ENCODE measurements at places on chromosomes 2 and 18. TPM values are rescaled to one million over a fixed set of nuclear protein-coding genes. Genes with fewer than 3 reads are reported as not detected.

- DNase-seq: peak; percentile 41
Observed at GRCh38 chr18:24600076-24600654, 139.7 kb downstream of the HRH4 start.

DNA sequence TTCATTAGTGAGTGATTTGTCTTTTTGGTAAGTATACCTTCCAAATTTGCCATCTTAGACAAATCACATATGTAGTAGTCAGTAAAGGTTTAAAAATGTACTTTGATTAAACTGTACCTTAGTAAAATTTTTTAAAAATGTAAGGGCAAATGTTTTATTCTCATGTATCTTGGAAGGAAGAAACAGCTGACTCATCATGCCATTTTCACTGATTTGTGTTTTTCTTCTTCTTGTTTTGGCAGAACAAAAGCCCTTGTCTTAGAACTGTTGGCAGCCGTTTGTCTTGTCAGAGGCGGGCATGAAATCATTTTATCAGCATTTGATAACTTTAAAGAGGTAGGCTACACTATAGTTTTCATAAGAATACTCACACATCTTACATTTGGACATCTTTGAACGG lies 136.5 kb downstream of the PRPF40A start:
- no peak for DNase-seq

Gene SP140
- polyA plus RNA-seq: 0.24 TPM

DNA sequence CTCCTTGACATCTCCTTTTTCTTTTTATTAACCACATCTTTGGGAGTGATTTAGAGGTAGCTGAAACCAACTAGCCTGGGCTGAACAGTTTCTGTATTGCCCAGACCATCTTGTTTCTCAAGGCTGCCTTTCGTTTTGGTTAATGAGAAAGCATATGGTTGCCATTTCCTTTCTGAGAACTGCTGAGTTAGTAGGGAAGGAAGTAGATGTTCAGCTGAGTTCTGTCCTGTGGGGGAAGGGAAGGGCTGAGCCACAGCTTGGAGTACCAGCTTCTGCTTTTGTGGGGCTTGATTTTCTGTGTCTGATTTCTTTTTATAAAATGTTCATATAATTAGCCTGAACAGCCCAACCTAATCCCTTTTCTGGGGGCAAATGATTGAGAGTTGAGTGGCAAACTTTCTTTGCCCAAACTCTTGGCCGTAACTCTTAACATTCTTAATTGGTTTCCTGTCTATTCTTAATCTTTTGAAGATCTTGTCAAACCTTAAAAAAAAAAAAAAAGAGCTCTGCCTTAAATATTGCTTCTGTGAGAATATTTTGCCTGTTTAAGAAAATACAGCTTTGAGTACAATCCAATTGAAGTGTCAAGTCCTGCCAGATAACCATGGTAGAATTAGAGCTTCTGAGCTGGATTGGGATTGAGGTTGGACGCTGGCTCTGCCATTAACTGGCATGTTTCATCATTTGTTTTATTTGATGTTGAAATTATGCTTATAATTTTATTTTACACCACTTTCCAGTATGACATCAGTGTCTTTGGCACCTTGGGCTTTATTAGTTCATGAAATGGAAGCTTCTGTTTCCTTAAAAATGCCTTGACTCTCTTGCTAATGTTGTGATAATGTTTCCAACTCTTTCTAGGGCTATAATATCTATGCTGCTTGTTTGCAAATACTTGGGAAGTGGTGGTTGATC lies 1.9 kb upstream of the NABP1 start:
- DNase-seq: no peak

GRCh38 chr2:162198239-162198638 lies 45.0 kb downstream of the FAP start:
- DNase-seq: no peak

GRCh38 chr2:69299772-69300516 lies 87.1 kb downstream of the GFPT1 start:
- DNase-seq: no peak

DNA sequence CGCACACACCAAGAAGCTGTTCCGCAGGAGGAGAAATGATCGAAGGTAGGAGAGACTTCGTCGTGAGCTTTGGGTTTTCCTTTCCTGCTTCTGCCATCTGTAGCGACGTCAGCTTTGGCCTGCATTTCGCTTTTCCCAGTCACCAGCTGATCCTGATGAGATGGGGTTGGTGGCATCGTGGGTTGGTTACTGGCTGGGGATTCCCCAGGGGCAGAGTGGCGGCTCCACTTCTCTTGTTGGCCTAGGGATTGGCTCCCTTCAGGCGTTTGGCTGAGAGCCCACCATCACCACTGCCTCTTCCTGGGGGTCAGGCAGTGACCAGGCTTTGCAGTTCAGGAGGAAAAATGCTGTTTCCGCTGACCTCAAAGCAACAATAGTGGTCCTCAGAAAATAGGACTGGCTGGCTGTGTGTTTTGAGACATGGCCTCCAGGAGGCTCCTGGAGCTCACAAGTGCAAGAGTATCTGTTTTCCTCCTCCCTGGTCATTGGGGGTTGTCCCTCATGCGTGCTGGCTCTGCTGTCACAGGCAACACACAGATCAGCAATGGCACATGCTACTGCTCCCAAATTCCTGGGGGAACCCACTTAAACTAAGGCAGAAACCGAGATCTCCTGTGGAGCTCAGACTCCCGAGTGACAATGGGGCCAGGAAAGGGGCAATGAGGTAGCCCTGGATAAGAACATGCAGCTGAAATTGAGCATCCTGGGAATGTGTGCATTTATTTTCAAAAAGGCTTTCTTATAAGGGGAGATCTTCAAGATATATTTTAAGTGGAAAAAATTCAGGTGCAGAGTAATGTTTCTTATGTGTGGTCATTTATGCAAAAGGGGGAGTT lies 173.0 kb downstream of the CTIF start:
- peak; percentile 20 for DNase-seq

DNA sequence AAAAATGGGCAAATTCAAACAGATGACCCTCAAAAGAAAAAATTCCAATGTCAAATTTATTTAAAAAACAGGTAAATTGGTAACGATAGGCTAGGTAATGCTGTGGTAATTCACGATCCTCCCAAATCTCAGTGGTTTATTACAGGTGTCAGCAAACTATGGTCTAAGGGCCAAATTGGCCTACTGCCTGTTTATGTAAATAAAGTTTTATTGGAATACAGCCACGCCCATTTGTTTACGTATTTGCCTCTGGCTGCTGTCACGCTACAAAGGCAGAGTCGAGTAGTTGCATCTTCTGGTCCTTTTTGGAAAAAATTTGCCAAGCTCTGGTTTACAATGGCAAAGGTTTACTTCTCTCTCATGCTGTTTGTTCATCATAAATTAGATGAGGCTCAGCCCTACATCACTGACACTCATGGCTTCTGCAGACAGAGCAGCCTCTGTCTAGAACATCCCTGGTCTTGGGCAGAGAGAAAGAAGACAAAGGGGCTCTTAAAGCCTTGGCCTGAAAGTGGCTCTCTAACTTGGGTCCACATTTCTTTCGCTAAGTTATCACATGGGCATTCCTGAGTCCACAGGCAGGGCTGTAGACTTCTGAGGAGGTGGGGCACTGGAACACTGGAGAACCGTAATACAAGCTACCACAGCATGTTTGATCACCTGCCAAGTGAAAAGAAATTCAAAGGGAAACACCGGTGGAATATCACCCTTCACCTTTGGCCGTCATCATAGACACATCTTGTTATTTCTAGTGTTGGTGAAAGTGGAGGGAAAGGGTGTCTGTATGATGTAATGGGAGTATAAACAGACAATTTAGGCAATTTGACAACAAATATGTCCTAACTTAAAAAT lies 34.8 kb downstream of the SP110 start:
- no peak for DNase-seq

DNA sequence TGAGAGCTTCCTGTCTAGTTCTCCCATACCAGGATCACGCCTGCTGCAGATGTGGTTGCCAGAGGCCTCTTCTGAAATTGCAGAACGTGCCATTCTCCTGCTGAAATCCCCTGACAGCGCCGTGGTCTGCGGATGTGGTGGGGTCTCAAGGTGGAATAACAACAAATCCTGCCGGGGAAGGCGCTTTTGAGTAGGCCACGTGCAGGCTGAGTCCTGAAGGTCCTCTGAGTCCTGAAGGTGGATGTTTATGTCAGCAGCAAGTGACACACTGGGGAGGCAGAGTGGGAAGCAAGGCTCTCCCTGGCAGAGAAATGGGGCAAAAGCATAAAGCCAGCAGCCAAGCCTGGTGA lies 241.4 kb downstream of the MYCN start:
- DNase-seq: no peak

GRCh38 chr2:106830191-106830590 lies 55.8 kb downstream of the ST6GAL2 start:
- no peak for DNase-seq

Gene PRKAG3
- not detected for polyA plus RNA-seq

Gene SGO2
- polyA plus RNA-seq: 14.4 TPM

Gene CFLAR
- 56.5 TPM for polyA plus RNA-seq

DNA sequence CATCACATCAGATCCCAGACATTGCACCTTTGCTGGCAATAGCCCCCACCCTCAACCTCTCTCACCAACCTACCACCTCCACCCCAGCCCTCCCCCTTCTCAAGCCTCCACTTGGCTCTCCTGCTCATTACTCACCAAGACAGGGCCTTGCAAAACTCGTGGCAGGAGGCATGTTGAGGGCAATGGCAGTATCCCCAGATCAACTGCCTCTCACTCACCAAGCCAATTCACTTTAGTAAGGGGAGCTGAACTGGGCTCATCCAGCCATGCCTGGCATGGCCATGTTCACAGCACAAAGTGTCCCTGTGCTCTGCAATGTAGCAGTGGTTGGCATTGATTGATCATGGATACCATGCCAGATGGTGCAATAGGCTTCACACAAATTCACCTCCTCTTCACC lies 46.3 kb upstream of the TEX51 start:
- DNase-seq: no peak

DNA sequence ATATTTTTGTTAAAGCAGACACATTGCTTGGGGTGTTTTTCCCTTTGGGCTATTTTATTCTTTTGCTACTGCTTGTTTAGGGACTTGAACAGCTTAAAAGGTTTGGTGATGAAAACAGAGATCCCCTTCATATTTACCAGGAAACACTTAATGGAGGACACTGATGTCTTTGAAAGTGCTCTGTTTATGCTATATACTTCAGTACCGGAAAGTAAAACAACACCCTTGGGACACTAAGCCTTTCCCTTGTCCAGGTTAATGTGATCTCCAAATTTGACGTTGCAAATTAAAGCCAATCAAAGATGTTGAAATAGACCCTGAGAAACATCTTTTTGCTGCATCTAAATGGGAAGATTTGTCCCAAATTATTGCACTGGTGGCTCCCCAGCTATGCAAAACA lies 564.6 kb upstream of the PKDCC start:
- DNase-seq: no peak

- DNase-seq: peak; percentile 81
Observed at GRCh38 chr2:70143314-70144150, 47.3 kb downstream of the C2orf42 start.

Gene DSG4
- not detected for polyA plus RNA-seq

Gene UXS1
- polyA plus RNA-seq: 53.6 TPM

DNA sequence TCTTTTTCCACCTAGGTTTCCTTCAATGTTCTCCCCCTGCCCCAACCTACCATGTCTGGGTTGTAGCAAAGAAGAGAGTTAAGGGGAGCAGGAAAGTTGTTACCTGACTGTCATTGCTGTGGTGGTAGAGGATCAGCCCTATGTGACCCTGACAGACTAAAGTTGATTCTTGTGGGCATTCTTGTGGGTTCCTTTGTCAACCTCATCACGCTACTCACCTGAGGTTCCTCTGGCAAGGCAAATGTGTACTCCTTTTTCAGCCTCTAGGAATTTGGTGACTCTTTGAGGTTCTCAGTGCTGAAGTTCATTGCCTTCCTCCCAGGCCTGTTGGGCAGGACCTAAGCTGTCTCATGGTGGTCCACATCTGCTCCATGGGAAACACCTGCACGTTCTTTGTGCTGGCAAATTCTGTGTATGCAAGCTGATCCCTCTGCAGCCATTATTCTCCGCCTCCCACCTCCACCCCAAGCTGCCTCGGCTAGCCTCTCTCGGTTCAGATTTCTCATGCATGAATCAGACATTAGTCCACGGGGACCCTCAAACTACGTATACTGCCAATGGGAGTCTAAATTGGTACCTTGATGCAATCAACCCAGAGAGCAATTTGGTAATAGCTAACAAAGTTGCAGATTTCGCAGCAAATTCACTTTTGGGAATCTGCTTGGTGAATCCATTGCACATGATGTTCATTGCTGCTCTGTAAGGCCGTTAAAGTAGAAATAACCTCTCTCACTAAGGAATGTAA lies 1.5 kb upstream of the GMCL1 start:
- DNase-seq: no peak

Gene CNDP1
- polyA plus RNA-seq: not detected

DNA sequence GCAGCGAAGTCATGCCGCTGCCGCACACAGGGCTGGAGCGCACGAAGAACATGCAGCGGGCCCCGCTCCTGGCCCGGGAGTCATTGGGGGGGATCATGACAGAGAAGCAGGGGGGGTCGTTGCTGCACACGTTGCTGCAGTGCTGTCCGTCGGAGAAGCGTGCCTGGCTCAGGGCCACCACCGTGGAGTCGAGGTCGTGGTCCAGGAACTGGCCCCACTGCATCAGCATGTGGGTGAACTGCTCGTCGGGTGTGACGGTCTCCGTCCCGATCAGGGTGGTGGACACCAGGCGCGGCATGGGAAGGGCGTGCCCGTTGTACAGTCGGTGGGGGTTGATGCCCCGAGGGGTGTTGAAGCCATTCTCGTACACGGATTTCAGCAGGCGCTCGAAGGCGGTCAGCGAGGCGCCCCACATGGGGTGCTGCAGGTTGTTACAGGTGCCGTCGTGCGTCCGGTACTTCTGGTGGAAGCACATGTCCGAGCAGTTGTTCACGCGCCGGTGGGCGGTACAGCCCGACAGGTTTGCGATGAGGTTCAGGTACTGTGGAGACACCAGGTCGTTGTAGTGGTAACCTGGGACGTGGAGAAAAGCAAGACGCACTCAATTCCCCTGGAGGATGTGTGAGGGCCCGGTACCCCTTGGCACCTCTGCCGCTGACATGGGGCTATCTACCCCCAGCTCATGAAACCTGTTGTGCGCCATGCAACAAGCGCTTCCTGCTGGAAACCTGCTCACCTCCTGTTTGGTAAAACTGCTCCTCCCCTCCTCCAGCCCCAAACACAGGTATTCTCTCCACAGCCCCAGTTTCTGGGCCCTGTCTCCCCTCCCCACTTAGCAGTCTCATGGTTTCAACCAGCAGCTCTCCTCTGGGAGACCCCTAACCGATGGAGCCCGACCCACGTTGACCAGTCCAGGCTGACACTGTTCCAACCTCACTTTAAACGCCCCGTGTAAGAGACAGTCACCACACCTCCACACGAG lies 94.9 kb downstream of the PXDN start:
- DNase-seq: no peak

DNA sequence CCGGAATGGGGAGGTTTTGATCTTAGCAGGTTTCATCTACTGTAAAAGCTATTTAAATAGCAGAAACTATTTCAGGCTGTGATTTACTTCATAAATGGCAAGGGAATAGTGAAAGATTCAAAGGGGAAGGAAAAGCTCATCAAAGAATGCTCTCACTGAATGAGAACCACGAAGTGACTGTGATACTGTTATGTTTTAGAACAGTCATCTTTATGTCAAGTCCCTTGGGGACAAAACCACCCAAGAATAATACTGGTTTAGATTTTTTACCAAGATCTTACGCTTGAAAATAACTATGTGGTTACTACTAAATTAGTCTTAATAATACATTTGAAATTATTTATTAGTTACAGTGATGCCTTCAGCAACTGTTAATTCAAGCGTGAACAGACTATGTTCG lies 28.1 kb downstream of the FARSB start:
- no peak for DNase-seq

- no peak for DNase-seq
Observed at GRCh38 chr2:72378753-72379348, 231.2 kb upstream of the CYP26B1 start.

Gene SRD5A2
- 0.01 TPM for polyA plus RNA-seq

GRCh38 chr2:181632733-181633401 lies 24.0 kb downstream of the CERKL start:
- DNase-seq: no peak

Gene TM4SF20
- 59.3 TPM for polyA plus RNA-seq

Data from A549 (cell line).